Esophagus squamous epithelium (tissue), 5 donors: ENCODE measurements at places on chromosomes 13 and 19.

DNA sequence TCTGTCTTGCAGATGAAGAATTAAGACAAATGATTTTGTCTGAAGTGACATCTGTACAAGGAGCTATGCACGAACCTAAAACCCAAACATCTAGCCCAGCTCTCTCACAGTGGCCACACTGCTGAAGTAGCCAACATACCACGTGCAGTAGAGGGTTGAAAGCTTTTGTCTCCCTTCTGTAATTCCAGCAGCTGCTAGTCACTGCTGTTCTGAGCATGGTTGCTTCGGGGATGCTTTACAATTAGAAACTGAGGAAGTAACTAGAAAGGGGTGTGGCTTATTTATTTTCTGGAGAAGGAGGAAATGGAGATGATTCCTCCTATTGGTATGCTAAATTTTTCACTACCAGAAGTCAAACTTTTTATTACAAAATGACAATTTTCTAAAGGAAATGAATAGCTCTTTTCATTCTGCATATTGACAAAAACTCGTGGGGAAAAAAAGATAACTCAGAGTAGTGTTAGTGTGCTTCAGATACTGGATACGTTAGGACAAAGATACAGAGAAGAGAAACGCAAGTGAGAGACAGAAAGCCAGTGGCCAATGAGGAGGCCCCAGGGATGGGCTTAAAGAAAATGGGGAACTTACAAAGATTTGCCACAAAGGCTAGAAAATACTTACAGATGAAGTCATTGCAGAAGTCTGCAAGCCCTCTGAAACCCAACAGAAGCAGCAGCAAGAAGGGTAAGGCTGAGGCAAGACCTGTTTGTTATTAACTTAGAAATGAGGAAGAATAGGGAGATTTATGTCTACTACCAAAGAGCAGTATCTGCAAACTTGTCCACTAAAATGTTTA, 192.7 kb upstream of the MIR17HG start:
- no peak for DNase-seq

DNA sequence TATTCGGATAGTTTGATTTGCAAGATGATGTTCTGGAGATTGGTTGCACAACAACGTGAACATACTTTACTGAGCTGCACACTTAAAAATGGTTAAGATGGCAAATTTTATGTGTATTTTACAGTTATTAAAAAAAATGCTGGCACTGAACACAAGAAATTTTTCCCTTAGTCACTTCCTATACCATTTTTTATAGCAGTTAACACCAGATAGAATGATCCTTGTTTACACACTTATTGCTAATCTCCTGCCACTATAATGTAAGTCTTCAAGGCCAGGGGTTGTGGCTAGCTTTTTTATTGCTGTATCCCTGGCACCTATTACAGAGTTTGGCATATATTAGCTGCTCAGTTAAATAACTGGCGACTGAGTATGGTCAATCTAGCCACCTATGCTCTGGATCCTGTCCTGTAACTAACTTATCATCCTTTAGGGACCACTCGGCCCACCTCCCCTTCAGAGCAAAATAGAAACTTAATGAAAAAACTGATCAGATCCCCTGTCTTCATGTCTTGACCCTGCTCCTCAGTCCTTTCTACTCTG, 2.0 kb upstream of the EBPL start:
- DNase-seq = no peak

GRCh38 chr13:74061926-74062595, 72.1 kb downstream of the KLF12 start:
- DNase-seq = no peak

DNA sequence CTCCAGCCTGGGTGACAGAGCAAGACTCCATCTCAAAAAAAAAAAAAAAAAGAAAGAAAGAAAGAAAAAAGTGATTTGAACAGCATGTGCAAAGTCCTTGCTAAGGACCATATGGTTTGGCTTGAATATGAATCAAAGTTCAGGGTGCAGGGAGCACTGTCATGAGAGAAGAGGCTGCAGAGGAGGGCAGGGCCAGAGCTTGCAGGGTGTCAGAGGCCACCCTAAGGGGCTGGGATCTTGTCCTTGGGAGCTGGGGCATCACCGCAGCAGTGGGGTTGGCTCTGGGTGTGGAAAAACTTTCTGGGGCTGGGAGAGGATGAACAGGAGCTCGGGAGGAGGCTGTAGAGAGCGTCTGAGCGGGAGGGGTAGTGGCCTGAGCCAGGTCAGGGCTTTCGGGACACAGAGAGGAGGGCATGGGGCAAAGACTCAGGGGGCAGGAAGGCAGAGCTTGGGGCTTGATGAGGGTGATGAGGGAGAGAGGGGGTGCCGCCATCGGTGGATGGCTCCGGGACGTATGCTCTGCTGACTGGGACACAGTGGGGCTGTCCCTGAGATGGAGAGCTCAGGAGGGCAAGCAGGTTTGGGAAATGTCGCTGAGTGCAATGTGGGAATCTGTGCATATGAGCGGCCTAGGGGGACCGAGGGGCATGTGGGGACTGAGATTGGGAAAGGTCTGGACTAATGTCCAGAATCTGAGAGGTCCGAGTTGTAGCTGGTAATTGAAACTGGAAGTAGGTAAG, 3.0 kb downstream of the TRPM4 start:
- no peak for DNase-seq

GRCh38 chr19:23436944-23437343, 41.7 kb upstream of the ZNF91 start:
- DNase-seq = no peak

DNA sequence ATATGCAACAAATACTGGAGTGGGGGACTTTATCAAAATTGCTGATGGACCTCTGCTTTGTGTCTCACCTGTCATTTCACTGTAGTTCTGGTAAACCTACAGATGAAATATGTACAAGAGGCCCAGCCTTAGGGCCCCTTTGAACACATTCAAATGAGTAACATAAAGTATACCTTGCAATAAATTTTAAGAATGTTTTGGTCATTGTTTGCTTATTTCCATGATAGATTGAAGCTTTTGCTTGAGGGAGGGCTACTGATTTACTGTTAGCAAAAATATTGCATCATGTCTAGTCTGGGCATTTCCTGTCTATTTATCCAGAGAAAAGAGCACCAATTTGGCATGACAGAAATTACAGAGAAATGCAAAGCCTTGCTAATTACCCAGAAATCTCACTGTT, 705.5 kb upstream of the PCDH9 start:
- DNase-seq = no peak

DNA sequence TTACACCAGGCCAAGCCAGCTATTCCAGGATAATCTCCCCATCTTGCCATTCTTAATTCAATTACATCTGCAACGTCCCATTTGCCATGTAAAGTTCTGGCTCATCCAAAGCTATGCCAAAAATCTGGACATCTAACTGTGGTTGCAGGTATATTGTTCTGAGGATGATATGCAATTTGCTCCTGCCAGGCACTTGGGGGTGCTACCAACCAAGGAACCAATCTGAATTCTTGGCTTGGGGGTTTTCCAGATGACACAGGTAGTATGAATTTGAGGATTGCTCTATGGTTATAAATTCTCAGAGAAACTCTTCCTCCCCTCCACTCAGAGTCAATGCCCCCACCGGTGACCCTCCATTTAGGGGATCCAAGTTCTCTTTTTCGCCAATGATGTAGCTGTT, 33.0 kb downstream of the CRYL1 start:
- no peak for DNase-seq

GRCh38 chr19:3547301-3547731, 8.3 kb downstream of the TEKTIP1 start:
- DNase-seq = no peak

DNA sequence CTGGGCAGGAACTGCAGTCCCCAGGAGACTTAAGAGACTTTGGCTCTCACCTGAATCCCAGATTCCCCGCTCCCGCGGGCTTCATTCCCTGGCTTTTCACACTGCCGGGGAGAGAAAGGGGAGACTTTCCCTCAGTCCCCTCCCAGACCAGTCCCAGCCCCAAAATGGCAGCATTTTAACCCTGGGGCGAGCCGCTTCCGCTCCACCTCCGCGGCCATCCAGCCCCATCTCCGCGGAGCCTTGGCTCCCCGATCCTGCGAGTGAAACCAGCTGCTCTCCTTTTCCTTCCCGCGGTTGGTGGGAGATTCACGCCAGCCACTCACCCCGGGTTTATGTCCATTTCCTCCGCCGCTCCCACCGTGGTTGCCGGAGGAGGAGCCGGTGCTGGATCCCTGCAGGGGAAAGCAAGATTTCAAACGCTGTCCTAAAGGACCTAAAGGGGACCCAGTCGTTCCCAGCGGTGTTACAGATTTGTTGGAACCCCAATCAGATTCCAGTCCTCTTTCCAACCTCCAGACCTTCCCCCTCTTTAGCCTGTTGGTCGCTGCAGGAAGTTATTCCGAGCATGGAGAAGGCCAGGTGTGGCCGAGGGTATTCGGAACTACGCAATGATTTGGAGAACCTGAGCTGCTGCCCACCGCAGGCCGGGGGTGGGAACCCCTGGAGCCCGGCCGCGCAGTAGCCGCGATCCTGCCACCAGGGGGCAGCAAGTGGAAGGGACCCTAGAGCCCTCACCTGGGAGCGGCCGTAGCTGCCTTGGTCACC, 3.4 kb downstream of the DMKN start:
- DNase-seq = no peak

- no peak for DNase-seq
Measured at GRCh38 chr13:77333594-77333993, 6.7 kb upstream of the MYCBP2 start.

DNA sequence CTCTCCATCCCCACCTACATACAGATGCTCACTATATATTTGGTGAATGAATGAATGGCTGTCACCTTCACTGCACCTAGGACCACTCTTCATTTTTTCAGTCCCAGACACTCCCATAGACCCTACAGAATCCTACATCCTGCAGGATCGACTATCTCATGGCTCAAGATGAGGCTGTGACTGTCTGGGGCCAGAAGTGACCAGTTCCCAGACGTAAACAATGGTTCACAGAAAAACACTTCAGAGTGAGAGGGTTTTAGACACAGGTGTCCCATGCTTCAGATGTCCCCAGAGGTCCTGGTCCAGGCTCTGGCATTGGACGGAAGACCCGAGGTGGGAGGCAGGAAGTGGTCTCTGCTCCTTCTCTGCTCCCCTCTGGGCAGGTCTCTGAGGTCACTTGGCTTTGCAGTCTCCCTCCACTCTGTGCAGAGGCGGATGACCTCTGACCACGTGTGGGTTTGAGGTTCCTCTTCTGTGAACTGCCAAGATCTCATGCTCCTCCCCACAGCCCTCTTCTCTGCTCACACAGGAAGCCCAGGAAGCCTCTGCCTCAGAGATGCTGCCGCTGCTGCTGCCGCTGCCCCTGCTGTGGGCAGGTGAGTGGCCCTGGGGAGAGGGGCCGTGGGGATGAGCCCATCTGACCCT, 24.9 kb downstream of the SIGLEC7 start:
- no peak for DNase-seq

- DNase-seq = no peak
Measured at GRCh38 chr13:103894626-103895025, 828.4 kb upstream of the SLC10A2 start.

DNA sequence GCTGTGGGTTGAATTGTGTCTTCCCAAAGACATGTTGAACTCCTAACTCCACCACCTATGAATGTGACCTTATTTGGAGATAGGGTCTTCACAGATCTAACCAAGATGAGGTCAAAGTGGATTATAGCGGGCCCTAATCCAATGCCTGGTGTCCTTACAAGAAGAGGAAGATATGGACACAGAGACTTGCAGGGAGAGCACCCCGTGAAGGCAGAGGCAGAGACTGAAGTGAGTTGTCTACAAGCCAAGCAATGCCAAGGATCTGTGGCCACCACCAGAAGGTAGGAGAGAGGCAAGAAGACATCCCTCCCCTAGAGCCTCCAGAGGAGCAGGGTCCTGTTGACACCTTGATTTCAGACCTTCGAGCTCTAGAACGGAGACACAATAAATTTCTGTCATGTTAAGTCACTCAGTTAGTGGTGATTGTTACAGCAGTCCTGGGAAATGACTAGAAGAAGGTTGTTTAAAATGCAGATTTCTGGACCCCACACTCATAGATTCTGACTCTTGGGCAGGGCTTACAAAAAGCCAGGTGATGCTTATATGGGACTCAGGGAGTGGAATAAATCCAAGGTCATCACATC, 70.6 kb downstream of the FGF9 start:
- no peak for DNase-seq

DNA sequence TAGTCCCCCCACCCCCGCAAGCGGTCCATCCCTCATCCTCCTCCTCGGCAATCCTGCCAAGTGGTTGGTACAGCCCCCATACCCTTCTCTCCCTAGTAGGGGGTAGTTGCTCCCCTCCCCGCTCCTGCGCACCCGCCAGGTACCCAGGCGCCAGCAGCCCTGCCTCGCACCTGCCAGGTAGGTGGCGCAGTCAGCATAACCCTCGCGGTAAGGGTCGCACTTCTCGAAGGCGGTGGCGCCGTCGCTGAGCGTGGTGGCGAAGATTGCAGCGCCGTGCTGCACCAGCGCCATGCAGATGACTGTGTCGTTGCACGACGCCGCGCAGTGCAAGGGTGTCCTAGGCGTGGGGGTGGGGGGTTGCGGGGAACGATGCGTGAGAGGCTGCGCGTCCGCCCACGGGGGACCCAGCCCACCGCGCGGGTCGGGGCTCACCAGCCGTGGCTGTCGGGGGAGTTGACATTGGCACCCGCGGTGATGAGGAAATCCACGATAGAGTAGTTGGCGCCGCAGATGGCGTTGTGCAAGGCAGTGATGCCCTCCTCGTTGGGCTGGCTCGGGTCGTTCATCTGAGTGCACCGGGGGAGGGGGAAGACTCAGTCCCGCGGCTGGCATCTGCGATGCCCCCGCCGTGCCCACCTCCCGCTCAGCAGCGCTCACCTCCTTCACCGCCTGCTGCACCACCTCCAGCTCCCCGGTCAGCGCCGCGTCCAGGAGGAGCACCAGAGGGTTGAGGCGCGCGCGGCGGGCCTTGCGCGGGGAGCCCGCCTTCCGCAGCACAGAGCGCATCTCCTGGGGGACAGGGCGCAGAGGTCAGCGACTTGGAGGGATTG, 15.2 kb upstream of the ERCC2 start:
- no peak for DNase-seq

GRCh38 chr19:48448563-48448962, 2.8 kb downstream of the GRWD1 start:
- DNase-seq = no peak

DNA sequence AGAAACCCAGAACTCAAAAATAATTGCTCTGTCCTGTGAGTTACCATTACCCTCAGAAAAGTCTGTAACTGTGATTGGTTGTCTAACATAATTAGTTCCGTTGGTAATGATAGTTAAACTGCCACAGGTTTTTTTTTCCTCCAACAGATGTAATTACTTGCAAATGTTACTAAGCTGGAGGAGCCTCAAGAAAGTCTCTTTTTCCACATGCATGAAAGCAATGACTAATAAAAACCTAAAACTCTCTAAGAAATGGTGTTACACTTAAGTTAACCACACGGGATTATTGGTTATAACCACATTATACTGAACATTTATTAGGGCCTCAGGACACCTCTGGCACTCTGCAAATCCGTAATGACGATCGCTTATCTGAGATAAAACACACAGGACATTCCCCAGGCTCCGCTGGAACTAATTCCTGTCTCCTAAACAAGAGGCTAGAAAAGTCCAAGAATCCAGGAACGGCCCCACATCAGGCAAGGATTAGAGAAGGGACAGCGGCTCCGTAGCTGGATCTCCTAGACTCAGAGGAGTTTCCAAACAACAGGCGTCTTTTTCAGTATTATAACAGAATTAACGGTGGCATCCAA, 753 bp downstream of the ZNF235 start:
- DNase-seq = no peak

GRCh38 chr19:43739439-43740235, 15.1 kb downstream of the SMG9 start:
- DNase-seq = no peak

- DNase-seq = no peak
Measured at GRCh38 chr13:94878602-94879165, 166.3 kb upstream of the SOX21 start.

GRCh38 chr13:28584873-28585381, 74.0 kb upstream of the POMP start:
- DNase-seq = no peak

GRCh38 chr13:90293793-90294361, 1053.6 kb upstream of the MIR17HG start:
- no peak for DNase-seq
